ENCODE measurements at places on chromosomes 12 and 14. TPM values are rescaled to one million over a fixed set of nuclear protein-coding genes. Genes with fewer than 3 reads are reported as not detected.

DNA sequence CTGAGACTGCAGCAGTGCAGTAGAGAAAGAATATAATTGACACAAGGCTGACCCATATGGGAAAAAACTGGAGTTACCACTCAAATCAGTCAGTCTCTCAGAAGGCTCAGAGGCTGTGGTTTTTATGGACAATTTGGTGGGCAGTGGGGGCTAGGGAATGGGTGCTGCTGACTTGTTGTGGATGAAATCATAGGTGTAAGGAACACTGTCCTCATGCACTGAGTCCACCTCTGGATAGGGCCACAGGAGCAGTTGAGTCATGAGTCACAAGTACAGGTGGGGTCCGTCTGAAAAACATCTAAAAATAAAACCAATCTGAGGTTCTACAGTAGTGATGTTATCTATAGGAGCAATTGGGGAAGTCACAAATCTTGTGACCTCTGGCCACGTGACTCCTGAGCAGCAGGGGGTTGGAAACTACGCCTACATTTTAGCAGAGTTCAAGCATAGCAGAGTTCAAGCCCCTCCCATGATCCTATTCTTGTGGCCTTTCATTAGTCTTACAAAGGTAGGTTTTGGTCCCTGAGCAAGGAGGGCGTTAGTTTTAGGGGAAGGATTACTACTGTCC, 18.1 kb upstream of the SGPP1 start:
- no peaks in the 10 kb centered on the region for H3K36me3 ChIP-seq
- H3K27me3 ChIP-seq, result peaks cover 9% of the 10 kb centered on the region
- no peak overlapping the region for H3K4me3 ChIP-seq
- H3K4me1 ChIP-seq, result no peaks in the 10 kb centered on the region
- H3K27ac ChIP-seq, result no peak overlapping the region
- no peak for DNase-seq

DNA sequence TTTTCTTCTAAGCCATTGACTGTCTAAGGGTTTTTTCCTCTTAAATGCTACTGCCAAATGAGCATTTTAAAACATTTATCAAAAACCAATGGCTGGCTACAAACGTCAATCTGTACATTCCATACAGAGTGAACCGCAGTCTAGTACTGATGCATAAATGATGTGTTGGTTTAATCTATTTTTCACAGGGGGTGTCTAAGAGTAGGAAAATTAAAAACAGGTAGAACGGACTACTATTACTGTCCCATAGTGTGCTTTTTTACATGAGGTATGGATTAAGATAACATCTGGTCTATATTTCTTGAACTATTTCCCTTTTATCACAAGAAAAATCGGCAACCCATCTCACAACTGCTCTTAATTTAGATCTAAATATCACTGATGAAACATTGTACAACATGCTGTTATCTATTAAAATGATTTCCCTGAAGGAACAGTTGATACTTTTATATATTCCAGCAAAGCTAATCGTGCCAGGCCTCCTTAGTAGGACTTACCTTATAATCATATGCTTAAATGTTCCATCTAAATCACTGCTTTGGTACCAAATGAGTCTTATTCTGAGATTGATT, 172.9 kb upstream of the CDKN3 start:
- no peak for DNase-seq
- no peak overlapping the region for H3K4me3 ChIP-seq
- H3K27ac ChIP-seq, result no peak overlapping the region
- peaks cover 12% of the 10 kb centered on the region for H3K4me1 ChIP-seq
- no peaks in the 10 kb centered on the region for H3K36me3 ChIP-seq

GRCh38 chr12:92859650-92860386, 69.3 kb downstream of the EEA1 start:
- no peak for DNase-seq
- H3K27ac ChIP-seq, result no peak overlapping the region
- H3K36me3 ChIP-seq, result peaks cover 40% of the 10 kb centered on the region
- H3K27me3 ChIP-seq, result no peaks in the 10 kb centered on the region
- peaks cover 11% of the 10 kb centered on the region for H3K4me1 ChIP-seq

DNA sequence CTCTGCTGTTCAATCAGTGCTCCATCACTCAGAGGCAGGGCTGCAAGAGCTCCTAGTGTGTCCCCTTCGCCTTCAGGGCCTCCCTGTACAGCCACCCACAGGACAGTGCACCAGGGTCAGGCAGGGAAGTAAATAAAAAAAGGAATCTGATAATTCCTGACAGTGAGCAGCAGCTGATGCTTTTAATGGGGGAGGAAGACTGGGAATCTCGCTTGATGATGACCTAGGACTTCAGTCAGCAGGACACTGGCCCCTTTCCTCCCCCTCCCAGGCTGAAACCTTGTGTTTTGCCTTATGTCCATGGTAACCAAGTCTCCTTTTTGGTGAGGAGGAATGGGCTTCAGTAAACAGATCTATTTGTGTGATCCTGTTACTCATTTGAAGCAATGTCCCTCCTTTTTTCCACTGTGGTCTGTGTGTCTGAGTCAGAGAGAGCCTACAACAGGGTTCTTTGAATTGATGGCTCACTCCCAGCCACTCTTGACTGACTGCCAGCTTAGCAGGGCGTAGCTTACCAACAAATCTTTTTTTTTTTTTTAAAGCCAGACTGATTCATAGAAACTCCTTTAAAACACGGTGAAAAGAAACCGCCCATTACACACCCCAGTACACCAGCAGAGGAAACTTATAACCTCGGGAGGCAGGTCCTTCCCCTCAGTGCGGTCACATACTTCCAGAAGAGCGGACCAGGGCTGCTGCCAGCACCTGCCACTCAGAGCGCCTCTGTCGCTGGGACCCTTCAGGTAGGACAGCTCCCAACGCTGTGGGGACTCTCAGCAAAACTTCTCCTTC, at the start of gene EMP1:
EMP1 (plus strand) TSS at position 597 of the 792 bp plus-strand sequence. CDS start 14,785 bp downstream, outside the sequence.
- peaks cover 73% of the 10 kb centered on the region for H3K4me1 ChIP-seq
- peaks cover 46% of the 10 kb centered on the region for H3K36me3 ChIP-seq
- DNase-seq, result peak; percentile 100
- H3K4me3 ChIP-seq, result peak within 1 kb of the TSS; percentile 98
- peak within 1 kb of the TSS; percentile 98 for H3K27ac ChIP-seq

- H3K4me1 ChIP-seq, result no peaks in the 10 kb centered on the region
- peak; percentile 90 for DNase-seq
- no peaks in the 10 kb centered on the region for H3K36me3 ChIP-seq
- no peak overlapping the region for H3K27ac ChIP-seq
- H3K4me3 ChIP-seq, result no peak overlapping the region
These were observed 18.8 kb upstream of the GAS2L3 start for GRCh38 chr12:100554608-100555077.

CLEC4C gene
- total RNA-seq, result not detected
